ENCODE measurements at places on chromosomes 1 and 21.

DNA sequence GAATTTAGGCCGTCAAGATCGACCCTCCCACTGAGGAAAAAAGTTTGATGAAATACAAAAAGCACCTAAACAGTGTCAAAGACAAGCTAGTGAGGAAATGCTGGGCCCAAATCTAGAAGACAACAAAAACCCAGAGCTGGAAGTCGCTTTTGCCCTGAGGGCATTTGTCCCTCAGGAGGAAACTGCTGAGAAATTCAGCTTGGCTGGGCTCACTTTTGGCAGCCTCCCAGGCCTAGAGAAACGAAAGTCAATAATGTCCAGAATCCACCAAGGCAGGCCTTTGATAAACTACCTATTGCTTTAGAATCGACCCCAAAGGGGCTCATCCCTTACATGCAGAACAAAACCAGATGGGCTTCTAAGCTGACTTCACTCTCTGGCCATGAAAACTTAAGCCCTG is 38.9 kb downstream of the SYT2 start:
- no peak for DNase-seq

GRCh38 chr1:41434748-41435449 is 49.6 kb downstream of the EDN2 start:
- DNase-seq = no peak

DNA sequence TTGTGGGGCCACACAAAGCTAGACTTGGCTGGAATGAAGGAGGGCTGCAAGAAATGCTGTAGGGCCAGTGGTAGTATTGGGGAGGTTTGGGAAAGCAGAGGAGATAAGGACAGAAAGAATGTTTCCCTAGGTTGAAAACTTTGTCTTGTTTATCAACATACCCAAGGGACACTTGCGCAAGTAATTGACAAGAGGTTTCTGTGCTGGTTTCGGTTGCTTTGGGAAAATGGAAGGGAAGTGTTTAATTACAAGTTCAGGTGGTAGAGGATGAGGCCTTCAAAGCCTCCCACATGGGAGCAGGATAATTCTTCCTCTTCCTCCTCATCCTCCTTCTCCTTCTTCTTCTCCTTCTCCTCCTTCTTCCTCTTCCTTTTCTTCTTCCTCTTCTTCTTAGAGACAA is 182.1 kb upstream of the LMO4 start:
- DNase-seq = no peak

DNA sequence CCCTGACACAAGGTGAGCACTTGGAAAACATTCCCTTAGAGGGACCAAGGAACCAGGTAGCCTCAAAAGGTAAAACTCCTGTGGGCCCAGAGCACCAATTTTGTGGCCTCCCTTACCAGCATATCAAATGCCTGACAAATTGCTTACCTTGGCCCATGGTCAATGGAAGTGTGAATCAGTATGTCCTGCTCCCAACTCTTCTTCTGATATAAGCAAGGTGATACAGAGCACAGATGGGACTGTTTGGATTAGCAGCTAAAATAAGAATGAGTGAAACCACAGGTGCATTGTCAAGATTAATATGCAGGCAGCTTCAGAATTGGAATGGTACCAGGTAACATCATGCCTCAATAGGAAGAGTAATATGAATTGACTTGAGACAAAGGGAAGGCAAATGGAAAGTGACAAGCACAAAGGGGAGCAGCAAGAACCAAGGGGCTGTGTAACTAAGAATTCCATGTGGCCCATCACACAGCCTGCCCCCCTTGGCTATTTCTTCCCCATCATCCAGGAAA is 156.8 kb upstream of the KCND3 start:
- DNase-seq = no peak

- no peak for DNase-seq
Measured at GRCh38 chr1:164569866-164570265, 10.9 kb downstream of the PBX1 start.

DNA sequence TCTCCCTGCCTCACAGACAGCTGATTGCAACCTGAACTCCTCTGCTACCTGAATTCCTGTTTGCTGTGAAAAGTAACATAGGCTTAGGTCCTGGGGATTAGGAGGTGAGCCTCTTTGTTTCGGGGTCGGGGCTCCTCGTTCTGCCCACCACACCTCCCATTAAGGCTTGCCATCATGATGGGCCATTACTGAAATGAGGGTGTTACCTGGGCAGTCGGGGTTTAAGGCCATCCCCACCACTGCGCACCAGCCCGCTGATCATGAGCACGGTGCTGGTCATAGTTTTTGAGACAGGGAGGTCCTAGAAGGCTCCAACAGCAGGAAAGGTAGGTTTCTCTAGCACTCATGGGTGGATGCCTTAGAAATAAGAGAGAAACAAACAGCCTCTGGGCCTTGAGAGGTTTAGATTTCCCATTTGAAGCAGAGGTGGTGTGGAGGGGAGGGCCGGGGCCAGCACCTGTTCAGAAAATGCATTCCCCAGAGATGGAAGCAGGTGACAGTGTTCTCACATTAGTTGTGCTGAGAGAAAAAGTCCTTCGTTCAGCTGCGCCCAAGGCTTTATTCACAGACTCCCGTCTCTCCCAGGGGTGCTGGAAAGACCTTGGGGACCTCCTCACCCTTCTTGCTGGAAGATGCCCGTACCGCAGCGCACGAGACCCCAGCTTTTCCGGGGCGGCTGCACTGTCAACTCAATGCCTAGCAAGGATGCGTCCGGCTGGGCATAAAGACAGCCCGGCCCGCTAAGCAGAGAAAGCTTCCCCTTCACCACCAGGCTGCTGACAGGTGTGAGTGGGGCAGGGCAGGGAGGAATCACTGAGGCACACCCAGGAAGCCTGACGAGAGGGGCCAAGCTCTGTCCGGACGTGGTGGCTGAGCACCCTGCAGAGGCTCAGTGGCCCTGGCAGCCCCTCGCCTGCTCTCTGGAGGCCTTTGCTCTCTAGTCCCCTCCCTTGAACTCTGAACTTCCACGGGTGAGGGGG is 125.5 kb downstream of the PGBD5 start:
- no peak for DNase-seq

DNA sequence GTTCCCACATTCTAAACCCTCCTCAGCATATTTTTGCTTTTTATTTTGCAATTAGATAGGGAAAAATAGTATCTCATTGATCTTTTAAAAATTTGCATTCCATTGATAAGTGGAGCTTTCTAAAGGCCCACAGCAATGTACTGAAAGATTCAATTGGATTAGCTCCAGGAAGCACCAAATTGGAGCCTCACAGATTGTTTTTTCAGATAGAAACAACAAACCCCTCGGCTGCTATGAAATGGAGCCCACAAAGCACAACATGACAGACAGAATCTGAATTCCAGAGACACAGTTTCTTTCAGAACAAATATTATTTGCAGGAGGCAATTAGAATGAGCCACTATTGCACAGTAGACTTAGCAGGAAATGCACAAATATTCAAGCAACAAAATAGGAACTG is 58.9 kb upstream of the KIF26B start:
- no peak for DNase-seq

GRCh38 chr1:188170935-188171334 is 1342.2 kb downstream of the PLA2G4A start:
- DNase-seq = no peak

- DNase-seq = no peak
Measured at GRCh38 chr1:200895801-200896530, 1.3 kb downstream of the INAVA start.

DNA sequence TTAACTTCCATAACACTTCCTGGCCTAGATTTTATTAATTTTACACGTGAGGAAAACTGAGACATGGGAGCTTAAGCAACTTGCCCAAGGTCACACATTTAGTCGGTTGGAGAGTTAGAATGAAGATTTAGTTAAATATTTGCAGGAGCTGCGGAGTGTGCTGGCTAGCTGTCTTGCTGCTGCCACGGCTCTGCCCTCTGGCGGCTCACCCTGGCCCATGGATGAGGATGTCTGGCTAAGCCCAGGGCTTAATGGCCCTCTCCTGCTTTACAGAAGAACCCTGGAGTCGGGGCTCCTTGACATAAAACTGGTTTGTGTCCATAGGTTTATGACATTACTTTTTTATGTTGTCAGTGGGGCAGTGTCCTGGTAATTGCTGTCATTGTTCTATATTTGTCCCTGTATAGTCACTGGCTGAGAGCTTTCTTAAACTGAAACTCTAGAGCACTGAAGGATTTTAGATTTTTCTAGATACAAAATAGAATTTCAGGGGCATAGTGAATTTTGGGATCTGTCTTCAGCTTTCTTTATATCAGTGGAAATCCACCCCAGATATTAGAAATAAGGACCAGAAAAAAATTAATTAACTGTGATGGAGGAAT is 88.9 kb upstream of the WLS start:
- peak; percentile 74 for DNase-seq

DNA sequence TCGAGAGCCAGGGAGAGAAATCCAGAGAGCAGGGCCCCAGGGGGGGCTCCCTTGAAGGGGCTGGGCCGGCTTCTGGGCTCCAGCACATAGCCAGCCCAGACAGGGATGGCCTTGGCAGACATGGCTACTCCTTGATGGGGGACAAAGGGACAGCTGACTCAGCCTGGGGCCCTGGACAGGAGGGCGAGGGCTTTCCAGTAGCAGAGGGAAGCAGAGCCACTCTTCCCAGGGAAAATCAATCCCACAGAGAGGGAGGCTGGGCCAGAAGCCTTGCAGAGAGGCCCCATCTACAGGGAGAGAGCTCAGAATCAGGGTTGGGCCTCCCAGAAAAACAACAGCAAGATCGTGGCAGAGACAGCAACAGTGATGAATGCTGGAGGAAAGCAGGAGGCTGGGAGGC is 15.6 kb downstream of the IGFN1 start:
- DNase-seq = no peak

- peak; percentile 93 for DNase-seq
Measured at GRCh38 chr1:222465211-222466041, 82.5 kb downstream of the HHIPL2 start.

DNA sequence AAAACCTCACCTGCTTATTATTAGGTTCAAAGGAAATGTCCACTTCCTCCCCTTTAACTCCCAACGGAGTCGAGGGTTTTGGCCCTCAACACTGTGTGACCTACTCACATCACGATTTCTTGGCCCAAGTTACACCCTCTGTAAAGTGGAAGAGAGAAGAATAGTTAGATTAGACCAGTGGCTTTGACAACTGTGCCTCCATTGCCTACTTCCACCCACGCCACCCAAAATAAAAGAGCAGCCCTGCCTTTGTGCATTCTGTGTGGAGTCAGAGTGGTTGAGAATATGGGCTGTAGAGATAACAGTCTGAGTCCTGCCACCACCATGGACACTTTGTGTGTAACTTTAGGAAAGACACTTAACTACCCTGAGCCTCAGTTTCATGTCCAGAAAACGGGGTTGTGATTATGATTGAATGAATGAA is 4.1 kb upstream of the HDGF start:
- DNase-seq = no peak

GRCh38 chr1:66542314-66542713 is 8.4 kb downstream of the SGIP1 start:
- DNase-seq = no peak

GRCh38 chr1:25948641-25949040 is 42.4 kb upstream of the STMN1 start:
- DNase-seq = no peak

DNA sequence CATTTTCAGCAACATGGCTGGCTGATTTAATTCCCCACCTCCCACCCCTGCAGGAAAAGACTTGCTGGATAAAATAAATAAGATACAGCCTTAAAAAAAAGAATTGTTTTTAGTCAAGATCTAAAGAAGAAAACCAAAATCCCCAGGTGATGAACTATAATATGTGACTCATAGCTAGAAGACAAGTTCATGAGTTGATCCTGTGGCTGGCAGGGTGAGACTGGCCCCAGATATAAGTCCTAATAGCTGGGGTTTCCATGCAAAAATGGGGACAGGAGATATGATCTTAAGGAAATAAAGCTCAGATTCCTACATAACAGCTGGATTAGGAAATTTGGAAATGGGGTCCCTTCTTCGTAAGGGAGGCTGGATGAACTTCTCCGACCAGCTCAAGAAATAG is 21.9 kb upstream of the RGSL1 start:
- DNase-seq = no peak

- no peak for DNase-seq
Measured at GRCh38 chr1:96980448-96980847, 258.9 kb downstream of the PTBP2 start.

GRCh38 chr1:114457675-114458236 is 53.2 kb downstream of the TRIM33 start:
- no peak for DNase-seq

- no peak for DNase-seq
Measured at GRCh38 chr1:203346060-203346768, 4.7 kb downstream of the FMOD start.

GRCh38 chr1:183278739-183279591 is 92.9 kb downstream of the LAMC2 start:
- no peak for DNase-seq

DNA sequence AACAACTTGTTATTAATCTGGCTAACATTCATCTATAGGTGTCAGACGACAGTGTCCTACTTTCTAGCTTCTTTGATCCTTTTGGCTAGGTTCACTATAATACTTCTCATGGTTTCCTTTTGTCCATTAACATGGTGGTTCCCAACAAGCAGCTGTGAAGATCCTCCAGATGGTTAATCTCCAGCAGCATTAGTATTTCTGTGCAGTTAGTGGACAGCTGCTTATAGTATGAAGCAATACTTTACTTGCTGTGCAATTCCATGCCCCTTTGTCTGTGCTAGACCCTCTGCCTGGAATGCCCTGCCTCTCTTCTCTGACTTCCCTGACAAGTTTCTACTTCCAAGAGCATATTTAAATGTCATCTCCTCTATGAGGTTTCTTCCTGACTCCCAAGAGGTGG is 41.7 kb upstream of the ARHGAP29 start:
- no peak for DNase-seq

DNA sequence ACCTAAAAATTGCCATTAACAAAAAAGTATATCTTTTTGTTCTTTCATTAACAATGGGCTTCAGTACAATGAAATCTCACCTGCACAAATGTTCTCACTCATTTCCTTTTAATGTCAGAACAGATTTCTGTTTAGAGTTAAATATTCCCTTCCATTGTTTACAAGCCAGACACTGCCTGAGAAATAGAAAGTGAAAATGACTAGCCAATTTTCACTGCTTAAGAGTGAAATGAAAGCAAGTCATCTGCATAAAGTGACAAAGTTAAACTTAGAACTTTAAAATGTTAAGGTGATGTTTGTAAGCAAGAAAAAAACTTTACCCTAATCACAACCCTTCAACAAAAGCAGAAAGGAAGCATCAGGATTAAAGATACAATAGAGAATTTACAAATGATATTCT is 27.5 kb downstream of the COA6 start:
- no peak for DNase-seq

GRCh38 chr1:110049801-110050601 is 15.6 kb downstream of the STRIP1 start:
- DNase-seq = peak; percentile 43

- no peak for DNase-seq
Measured at GRCh38 chr1:34155860-34156259, 9.2 kb downstream of the CSMD2 start.

- DNase-seq = no peak
Measured at GRCh38 chr1:162193221-162193620, 123.7 kb downstream of the NOS1AP start.

DNA sequence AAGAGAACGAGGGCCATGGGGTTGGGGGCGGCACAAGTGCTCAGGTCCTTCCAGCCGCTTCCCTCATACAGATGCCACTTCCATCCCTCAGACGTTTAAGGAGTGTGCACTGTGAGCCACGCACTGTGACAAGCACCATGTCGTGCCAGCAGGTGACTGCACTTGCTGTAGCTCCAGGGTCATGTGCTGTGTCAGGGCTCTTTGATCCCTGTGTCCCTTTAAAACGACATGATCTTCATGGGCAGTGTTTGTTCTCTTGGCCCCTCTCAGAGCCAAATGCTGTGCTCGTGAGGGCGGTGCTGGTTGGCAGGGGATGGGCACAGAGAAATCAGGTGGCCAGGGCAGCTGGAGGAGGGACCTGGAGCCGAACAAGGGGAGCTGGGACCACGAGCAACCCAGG is 19.9 kb downstream of the IL10RB start:
- DNase-seq = no peak

GRCh38 chr1:1182491-1183220 is 9.0 kb downstream of the TTLL10 start:
- DNase-seq = peak; percentile 27
